EL (cell line): ENCODE measurements at places on chromosomes 1 and 21.

- DNase-seq, result peak; percentile 16
Measured at GRCh38 chr1:45243476-45244343, 37.3 kb upstream of the ZSWIM5 start.

DNA sequence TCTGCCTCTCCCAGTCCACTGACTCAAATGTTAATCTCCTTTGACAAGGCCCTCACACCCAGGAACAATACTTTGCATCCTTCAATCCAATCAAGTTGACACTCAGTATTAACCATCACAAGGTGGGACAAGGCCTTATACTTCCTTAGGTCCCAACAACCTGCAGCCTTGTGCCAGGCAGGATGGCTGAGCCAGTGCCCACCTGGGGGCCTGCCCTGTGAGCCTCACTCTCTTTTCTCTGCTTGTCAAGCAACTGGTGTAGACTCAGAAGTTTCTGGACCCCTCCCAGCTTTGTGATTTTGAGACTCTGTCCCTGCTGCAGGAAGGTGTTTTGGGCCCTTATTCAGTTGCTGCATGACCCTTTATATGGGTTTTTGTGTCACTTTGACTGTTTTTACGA, 310.0 kb upstream of the C1orf174 start:
- no peak for DNase-seq

- no peak for DNase-seq
Measured at GRCh38 chr1:30762930-30763650, 5.5 kb upstream of the LAPTM5 start.

DNA sequence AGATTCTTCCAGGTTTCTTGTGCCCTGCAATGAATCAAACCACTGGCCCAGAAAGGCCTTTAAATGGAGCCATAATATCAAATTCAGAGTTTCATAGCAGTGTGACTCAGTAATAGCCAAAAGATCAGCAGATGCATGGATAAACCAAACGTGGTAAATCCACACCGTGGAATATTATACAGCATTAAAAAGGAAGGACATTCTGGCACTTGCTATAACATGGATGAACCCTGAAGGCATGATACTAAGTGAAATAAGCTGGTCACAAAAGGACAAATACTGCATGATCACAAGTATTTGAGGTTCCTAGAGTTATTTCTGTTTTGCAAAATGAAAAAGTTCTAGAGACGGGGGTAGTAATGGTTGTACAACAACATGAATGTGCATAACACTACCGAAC, 140.1 kb downstream of the TOMM20 start:
- no peak for DNase-seq

- no peak for DNase-seq
Measured at GRCh38 chr1:183674886-183675285, 21.8 kb upstream of the APOBEC4 start.

DNA sequence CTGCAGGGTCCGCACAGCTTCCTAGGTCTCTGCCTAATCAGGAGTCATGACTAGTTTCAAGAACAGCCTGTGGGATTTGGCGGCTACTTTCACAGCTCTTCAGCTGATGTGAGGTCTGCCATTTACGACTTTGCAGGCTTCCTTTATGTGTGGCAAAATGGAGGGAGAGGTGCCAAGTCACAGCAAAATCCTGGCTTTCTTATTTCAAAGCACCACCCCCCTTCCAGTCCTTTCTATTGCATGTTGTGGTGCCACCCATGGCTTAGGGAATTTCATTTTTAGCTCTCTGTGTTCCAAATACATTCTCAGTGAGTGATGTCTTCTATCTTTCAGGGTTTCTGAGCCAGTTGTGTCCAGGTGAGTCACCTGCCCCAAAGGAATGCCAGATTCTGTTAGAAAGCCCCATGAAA, 75.1 kb upstream of the WLS start:
- DNase-seq, result no peak

DNA sequence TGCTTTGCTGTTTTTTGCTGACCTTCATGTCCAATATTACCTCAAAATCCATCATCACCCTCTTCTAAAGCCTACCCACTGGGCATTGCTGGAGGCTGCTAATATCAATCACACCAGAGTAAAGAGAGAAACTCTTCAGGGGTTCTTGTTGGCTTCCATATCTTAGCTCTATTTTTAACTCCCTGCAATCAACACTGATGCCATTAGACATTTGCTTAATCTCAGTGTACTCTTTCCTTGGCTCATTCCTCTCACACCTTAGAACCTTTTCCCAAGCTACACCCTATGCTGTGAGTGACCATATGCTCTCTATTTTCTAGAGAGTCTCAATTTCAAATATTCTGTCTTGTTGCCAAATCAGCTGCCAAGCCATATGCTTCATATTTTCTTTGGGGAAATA, 40.6 kb upstream of the RABGAP1L start:
- DNase-seq, result no peak

DNA sequence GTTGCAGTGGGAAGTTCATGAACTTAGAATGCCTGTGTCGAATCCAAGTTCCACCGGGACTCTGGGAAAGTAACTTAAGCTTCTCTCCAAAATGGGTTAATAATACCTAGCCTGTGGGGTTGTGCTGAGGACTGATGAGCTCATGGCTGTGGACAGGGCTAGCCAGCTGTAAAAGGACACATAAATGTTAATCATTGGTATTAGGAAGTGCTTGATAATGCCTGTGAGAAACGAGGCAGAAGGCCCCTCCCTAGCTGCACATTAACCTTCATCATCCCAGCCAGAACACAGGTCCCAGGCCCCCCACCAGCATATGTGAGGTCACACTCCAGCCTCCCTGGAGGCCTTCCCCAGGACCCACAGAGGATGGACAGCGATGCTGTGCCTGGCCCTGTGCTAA, 789 bp upstream of the GJB4 start:
- no peak for DNase-seq

DNA sequence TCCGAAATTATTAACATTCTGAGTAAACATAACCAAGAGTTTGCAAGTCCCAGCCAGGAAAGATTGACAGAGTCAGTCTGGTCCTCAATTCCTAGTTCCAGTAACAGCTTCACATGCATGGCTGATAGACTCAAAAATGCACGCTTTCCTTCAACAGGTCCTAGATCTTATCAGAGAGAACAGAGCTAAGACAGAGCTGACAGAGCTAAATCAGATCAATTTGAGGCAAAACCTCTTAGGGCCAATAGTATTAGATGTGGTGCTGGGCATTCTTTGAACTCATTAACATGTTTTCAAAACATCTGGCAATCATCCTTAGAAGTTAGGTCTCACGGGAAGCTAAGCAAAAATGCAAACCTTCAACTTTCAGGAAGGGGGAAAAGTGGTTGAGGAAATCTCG, 114.0 kb downstream of the GREM2 start:
- no peak for DNase-seq

DNA sequence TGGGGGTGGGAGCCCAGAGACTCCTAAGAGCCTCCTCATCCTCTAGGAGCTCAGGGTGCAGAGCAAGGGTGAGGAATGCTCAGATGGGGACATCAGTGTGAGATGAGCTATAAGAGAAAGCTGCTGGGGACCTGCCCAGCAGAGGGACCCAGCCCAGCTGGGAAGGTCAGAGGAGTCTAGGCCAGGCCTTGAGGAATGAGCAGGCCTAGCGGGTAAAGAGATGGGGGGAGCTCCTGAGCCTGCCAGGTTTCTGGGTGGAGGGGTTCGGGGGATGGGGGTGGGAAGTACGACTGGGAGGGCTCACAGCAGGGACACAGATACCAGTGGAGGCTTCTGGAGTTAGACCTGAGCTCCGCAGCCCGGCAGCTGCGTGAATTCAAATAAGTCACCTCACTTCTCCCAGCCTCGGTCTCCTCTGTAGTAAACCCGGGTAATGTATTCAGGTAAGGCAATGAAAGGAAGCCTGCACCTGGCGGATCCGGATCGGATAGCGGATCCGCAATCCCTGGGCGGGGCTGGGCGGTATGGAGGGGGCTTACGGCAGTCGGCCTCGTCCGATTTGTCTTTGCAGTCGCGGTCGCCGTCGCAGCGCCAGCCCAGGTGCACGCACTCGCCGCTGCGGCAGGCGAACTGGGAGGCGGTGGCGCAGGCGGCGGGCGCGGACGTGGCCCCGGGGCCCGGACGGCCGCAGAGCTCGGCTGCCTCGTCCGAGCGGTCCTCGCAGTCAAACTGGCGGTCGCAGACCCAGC, 38.0 kb upstream of the MAGOH start:
- DNase-seq, result no peak

GRCh38 chr1:229253151-229253974, 17.5 kb upstream of the RAB4A start:
- no peak for DNase-seq

DNA sequence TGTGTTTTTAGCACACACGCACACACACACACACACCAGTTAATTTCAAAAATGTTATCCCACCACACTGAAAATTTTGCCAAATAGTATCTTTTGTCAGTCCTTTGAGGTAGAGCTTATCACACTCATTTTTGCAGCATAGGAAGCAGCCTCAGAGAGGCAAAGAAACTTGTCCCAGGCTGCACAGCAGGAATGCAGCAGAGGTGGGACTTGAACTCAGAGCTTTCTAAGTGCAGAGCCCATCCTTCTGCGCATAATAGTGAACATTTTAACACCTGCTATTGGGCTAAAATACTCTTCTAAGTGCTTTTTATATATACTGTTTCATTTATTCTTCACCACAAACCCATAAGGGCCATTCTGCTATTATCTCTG, 15.0 kb downstream of the FHAD1 start:
- no peak for DNase-seq

- no peak for DNase-seq
Measured at GRCh38 chr1:99644279-99645004, 1.5 kb upstream of the PALMD start.

DNA sequence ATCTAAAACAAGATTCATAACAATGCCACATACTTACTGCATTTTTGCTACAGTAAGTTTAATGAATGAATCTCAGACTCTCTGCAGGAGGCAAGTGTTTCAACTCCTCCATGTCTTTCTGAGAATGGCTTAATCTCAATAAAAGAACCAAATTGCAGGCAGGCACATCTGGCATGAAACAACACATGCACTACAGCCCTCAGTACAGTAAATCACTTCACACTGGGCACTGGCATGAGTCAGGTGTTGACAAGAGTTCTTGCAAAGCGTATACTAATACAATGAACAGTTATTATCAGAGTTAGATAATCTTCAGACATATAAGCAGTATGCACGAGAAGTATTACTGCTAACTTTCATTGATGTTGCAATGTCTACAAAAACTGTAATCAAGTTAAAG, 1386.8 kb downstream of the MRPL39 start:
- no peak for DNase-seq

- peak; percentile 52 for DNase-seq
Measured at GRCh38 chr21:26769613-26770188, 75.5 kb downstream of the ADAMTS1 start.

DNA sequence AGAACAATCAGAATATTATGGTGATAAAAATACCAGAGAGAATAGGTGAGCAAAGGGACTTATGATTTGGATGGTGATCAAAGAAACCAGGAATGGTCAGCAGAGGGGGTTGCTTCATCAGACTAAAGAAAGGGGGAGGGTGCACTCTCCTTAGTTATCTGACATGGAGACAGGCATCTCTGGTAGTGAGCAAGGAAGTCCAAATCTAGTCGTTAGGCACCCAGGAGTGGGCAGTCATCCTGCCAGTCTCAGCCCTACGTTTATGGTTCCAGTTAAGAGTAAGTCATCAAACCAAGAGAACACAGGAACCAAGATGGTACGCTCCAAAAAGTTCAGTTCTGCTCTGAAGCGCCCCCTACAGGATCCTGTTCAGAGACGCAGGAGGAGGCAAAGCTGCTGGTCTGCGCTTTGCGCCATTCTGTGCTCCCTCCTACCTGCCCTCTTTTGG, 28.6 kb downstream of the EBNA1BP2 start:
- DNase-seq, result peak; percentile 25

- no peak for DNase-seq
Measured at GRCh38 chr1:6732942-6733341, 31.3 kb upstream of the DNAJC11 start.

DNA sequence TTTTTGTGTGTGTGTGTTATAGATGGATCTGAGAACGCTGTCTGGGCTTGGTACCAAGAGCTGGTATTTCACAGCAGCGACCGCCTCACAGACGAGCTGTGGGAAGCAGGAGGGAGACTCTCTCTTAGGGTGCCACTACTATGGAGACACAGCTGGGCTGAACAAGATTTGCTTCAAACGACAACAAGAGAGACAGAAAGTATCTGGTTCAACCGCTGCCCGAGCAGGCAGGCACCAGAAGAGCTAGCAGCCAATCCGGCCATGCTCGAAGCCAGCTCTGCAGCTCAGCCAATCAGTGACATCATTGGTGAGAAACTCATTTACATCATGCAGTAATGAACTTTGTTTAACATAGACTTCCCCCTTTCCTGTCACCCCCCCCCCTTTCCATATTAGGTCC, 341.3 kb downstream of the USP25 start:
- DNase-seq, result peak; percentile 37

DNA sequence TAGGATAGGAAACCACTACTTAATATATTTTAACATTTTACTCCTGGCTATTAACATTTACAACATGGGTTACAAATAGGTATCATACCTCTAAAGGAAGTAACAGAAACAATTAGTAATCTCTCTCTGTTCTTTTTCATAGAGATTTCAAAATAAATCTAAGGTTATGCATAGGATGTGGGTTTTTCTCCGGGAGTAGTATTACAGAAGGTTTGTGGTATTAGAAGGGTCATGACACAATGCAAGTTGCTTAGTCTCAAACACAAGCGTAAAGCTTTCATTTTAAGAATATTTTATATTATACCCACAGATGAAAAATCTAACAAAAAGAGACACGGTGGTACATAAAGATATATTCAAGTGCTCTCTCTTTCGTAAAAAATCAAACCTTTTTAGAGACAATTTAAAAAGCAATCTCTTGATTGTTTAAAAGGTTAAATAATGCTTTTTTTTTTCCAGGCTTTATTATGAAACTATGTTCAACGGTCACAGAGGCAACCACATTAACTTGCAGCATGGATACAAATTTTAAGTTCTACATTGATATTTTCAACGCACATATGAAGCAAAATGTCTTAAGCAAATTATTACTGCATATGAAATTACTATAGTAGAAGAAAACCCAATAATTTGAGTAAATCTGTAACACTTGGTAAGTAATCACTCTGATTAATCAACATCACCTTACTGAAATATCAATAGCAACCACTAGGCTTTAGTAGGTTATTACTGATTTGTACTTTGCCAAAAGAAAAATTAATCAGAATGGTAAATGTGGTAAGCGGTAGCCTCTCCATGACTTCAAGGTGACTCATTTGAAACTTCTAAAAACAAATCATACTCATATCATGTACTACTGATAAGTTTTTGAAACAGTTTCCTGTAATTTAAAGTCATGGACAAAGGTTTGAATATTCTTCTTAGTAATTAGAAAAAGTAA, 97.4 kb upstream of the GFI1 start:
- DNase-seq, result peak; percentile 64

GRCh38 chr1:44507490-44508396, 102.7 kb downstream of the RNF220 start:
- DNase-seq, result no peak
